Urinary bladder (tissue), 4 donors: ENCODE measurements at places on chromosomes 16 and 17.

GRCh38 chr17:48134912-48135480, 27.4 kb downstream of the SNX11 start:
- no peak for DNase-seq

- no peak for DNase-seq
Measured at GRCh38 chr17:588519-588918, 126.1 kb downstream of the VPS53 start.

DNA sequence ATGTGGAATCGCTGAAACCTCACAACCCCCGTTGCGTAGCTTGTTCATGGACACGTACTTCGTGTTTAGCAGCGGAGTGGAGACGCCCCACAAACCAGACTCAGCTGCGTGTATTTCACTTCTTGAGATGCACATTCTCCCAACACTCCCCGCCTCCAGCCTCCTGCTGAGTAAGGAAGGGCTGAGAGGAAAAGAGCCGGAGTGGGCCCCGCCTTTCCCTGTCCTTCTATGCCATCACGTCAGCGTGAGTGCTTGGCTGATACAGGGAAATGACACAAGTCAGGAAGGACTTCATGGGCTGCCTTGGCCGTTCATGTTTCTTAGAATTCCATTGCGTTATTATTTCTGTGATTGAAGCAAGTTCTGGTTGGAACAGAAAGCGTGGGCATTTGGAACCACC, 68.6 kb upstream of the CBX4 start:
- no peak for DNase-seq

- no peak for DNase-seq
Measured at GRCh38 chr16:19997734-19998133, 76.0 kb downstream of the GPR139 start.

DNA sequence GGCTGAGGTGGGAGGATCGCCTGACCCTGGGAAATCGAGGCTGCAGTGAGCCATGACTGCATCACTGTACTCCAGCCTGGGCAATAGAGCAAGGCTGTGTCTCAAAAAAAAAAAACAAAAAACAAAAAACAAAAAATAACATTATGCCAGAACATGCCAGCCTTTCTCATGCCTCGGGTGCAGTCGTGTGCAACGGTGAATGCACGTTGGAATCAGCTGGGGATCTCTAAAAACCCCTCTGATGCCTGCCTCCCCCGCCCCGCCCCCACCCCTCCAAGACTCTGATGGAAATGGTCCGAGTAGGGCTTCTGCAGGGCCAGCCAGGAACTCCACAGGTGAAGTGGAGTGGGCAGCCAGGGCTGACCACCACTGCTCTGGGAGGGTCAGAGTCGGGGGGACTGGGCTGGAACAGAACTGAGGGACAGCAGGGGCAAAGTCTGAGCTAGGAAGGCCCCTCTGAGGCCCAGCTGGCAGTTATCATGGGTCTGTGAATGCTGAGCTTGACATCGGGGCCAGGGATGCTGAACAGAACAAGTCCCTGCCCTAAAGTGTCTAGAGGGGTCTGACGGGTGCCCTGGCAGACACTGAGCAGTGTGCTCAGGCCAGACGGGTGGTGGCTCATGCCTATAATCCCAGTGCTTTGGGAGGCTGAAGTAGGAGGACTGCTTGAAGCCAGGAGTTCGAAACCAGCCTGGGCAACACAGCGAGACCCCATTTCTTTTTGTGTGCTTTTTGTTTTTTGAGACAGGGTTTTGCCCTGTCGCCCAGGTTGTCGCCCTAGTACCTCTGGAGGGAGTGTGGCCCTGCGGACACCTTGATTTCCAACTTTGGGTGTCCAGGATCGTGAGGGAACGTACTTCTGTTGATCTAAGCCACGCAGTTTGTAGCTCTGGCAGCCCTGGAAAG, 193.4 kb upstream of the GSE1 start:
- no peak for DNase-seq

- no peak for DNase-seq
Measured at GRCh38 chr16:84718-85406, 6.8 kb downstream of the MPG start.

GRCh38 chr17:50480854-50481490, 2.3 kb downstream of the RSAD1 start:
- no peak for DNase-seq

DNA sequence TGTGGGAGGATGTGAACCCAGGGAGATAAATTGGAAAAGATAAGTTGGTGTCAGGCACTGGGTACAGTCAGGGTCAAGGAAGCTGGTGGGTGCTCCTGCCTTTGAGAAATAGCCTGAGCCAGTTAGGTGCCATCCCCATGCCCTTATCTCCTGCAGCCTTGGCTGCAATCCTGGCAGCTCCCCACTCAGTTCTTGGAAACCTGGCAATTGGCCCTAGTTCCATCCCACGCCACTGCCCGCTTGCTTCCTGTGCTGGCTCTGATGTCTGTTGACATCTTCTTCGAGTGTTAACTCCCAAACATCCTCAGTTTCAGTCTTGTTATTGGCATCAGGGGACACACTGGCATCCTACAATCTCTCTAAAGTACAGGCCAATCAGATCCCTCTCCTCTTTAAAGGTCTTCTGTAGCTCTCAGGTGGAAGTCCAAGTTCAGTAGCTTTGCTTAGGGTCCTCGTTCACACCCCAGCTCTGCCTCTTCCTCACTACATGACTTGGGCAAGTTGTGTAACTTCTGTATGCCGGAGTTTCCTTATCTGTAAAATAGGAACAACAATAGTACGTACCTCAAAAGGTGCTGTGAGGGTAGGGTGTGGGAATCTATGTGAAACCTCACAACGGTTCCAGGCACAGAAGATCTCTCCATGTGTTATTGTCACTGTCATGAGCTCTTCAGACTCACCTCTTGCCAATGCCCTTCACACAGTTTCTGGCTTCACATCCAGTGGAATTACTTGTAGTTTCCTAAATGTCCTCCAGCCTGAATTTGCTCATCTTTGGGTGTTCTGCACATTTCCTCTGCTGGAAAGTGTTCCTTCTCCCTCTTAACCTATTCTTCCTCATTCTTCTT, 13.5 kb upstream of the PRKAR1A start:
- no peak for DNase-seq

DNA sequence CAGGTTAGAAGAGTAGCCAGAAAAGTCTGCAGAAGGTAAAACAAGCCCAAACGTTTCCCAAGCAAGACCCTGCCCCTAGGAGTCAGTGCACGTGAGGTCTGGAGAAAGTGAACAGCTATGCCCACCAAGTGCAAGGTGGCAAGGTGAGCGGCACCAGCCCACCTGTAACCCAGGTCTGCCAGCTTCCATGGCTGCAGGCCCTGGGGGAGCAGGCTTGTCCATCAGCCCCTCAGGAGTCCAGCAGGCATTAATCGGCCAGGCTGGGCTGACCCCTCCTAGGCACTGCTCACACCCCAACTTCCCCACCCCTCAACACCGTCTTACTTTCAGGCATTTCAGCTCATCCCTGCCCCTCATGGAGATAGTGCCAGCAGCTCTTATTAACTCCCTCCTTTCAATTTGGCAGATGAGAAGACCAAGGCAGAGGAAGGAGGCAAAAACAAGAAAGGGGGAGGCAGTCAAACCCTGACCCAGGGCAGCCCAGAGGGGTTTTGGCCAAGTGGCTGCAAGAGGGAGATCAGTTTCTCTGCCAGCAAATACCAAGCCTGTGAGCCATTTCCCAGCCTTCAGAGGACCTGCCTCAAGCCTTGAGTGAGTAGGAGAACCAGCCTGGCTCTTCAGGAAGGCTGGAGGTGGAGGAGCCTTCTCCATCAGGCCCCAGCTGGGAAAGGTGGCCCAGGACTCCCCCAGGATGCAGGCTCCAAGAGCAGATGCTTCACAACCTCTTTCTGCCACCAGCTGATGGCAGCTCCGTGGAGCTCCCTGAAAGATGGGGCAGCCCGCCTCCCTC, 14.7 kb downstream of the BEAN1 start:
- DNase-seq: no peak
